ENCODE measurements at places on chromosomes 6 and 20.

DNA sequence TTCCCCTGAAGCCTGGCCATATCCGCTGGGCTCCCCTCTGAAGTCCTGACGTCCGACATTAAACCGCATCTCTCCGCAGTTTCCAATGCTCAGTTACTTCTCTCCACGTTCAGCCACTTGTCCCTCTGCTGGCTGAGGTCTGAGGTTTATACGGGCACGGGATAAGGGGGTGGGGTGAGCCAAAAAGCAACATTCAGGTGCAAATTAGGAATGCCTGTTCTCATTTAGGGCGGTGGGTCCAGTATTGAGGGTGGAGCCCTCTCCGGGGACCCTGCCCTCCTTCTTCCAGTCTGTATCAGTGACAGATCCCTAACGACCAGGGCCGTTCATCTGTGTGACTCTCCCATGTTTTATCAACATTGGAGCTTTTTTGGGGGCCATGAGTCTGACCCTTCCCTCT lies 1454.4 kb downstream of the HACE1 start:
- DNase-seq = no peak

DNA sequence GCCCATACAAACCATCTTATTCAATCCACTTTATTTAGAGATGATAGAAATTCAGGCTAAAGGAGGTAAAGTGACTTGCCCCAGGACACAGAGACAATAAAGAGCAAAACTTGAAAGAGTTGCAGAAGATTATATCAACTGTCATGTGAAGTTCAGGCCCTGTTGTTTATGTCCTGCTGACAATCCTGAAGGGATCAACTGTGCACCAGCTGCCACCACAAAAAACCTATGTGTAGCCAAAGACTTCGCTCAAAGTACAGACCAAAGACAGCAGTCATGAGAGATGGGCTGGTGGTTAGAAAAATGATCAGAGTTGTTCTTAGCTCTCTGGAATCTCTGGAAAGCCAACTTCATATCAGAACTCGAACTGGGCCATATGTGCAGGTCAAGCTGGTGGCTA lies 16.0 kb upstream of the CITED2 start:
- no peak for DNase-seq

- DNase-seq = peak; percentile 37
Observed at GRCh38 chr6:2765896-2766766, 938 bp downstream of the WRNIP1 start.

DNA sequence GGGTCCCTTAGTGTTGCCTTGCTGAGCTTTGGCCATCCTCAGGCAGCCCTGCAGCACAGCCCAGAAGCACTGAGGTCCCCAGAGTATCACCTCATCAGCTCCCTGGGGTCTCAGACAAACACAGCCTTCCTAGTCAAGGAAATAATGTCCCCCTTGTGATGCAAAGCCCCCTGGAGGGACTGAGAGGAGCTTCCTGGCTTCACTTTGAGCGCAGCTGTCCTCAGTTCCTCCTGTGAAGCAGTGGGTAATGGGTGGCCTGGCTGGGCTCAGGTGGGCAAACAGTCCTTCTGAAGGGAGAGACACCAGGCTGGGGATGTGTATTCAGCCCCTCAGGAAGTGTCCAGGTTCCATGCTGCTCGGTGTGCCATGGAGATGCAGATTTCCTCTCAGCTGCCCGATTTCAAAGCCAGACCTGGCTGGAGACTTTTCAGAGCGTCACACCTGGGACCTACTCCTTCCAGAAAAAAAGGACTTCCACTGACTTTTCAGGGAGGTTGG lies 79.2 kb upstream of the FOXA2 start:
- DNase-seq = no peak

GRCh38 chr6:25946631-25947030 lies 16.0 kb upstream of the TRIM38 start:
- no peak for DNase-seq

DNA sequence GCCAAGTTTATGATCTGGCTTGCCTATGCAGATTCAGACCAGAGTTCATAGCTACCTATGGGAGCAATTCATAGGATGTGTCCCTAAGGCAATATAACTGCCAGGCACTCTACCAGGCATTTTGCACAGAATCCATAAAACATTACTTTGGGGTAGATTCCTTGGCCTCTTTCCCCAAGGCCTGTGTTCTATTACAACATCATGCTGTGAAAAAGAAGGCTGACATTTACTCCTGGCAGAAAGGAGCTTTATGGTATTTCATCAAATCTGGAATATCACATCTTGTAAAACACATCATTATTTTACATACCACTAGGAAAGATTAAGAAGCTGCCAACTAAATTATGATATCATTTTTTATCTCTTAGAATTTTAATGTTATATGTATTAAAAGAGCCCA lies 287.0 kb upstream of the MARCKS start:
- DNase-seq = no peak

Data from effector memory CD8-positive, alpha-beta T cell (primary cell).